ENCODE measurements at places on chromosomes 2 and 18.

- DNase-seq, result peak; percentile 12
These were observed 39.4 kb downstream of the MYOM1 start for GRCh38 chr18:3180325-3180724.

DNA sequence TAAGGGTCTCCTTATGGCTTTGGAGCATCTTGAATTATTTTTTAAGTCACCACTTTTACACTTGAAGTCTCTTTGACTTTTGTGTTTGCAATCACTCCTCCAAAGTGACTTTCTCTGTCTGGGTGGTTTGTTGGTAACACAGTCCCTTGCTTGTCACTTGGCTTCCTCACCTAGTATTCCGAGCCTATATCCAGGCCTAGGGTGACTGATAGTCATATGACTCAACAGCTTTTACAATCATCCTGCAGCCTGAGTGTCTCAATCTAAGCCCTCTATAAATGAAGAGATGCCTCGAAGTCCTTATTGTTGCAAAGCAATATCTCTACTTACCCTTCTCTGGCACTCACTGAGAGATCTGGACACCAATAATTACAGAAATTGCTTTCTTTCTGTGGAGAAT lies 53.9 kb upstream of the SETBP1 start:
- DNase-seq, result peak; percentile 10

DNA sequence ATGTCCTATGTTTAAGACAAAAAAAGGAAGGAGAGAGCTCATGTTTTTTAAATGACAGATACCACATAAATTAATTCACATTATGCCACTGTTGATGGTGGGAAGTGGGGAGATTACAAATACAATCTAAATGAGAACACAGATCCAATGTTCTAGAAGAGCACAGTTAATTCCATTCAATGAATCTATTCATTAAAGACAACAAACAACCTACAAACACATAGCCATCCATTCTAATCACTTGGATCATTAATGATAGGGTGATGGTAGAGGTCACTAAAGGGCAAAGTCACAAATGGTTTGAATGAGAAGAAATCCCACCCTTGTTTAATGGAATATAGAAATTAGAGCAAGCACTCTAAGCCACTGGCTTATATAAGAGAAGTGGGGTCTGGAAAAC lies 21.7 kb downstream of the HNRNPA3 start:
- no peak for DNase-seq

- peak; percentile 9 for DNase-seq
These were observed 31.9 kb upstream of the MSTN start for GRCh38 chr2:190094316-190094871.

DNA sequence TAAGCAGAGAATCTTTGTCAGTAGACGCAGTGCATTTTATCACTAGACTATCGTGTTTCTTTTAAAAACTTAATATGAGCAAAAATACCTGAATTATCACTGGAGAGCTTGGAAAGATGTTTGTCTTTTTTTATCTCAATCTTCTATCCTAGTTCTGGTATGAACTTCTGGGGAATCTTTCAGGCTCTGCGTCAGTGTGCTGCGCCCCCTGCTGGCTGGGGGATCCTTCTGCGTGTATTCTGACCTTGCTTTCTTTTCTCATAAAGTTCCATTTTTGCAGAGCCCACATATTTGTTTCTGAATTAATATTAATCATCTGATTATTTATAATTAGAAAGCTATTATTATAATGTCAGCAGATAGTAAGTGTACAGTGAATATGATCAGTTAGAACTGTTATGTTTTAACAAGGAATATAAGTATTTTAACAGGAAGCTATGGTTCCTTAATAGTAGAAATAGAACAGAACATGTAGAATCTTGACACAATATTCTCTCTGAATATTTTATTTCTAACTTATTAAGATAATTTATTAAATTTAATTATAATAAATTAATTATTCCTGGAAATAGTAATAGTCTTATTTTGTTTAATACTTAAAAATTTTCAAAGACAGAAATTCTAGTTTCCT lies 945.0 kb upstream of the CRIM1 start:
- no peak for DNase-seq

- DNase-seq, result peak; percentile 97
These were observed 128.8 kb upstream of the TRIB2 start for GRCh38 chr2:12587729-12588522.

Data from foreskin fibroblast (primary cell).